Activated CD8-positive, alpha-beta T cell treated with anti-CD3 and anti-CD28 coated beads, Interleukin-2, amount 10 ng/mL, durations not matched to agents 7 days and 5 days (primary cell): ENCODE measurements at places on chromosomes 16 and 17. TPM values are rescaled to one million over a fixed set of nuclear protein-coding genes. Genes with fewer than 3 reads are reported as not detected.

DNA sequence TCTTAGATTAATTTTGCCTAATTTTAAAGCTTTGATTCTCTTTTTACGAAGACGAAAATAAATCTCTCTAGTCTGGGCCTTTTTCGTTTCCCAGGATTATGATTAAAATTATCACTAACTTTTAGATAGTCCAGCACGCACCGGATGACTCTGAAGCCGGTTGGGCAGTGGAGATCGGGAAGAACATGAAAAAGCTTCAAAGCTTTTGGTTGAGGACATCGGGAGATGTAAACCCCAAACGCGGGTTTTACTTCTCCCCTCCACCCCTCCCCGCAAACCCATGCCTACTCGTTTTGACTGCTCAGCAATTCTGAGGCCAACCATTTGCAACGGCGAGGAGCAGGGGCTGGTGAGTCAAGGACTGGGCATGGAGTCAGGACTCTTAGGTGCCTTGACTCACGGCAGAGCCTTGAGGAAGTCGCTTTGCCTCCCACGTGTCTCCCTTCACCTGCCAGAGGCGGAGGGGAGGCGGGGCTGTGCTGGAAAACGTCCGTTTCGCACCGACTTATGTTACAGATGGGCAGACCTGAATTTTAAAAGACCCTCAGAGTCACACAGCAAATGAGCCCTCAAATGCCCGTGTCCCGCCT lies 989 bp upstream of the DUSP14 start:
- peak; percentile 58 for DNase-seq

DNA sequence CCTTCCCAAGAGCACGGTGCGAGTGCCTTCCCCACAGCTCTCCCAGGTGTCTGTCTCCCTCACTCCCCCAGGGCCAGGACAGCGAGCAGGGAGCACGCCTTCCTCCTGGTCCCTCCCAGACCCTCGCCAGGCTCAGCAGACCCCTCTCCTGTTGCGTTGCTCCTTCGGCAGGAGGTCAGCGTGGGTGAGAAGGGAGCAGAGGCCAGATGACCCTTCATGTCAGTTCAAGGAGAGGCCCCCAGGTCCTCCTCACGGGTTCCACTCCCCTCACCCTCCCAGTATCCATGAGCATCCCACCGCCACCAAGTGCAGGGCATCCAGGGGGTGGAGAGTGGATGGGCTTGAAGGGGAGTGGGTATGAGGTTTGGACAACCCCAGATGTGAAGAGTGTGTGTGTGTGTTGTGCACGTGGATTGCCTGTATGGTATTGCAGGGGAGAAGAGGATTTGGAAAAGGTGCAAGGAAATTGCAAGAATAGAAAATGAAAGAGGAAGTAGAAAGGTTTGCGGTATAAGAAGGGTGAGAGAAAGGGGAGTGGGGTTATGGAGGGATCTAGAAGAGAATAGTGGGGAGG lies 17.7 kb downstream of the SGCA start:
- DNase-seq, result no peak

GRCh38 chr16:67518676-67519075 lies 10.0 kb upstream of the RIPOR1 start:
- peak; percentile 47 for DNase-seq

DNA sequence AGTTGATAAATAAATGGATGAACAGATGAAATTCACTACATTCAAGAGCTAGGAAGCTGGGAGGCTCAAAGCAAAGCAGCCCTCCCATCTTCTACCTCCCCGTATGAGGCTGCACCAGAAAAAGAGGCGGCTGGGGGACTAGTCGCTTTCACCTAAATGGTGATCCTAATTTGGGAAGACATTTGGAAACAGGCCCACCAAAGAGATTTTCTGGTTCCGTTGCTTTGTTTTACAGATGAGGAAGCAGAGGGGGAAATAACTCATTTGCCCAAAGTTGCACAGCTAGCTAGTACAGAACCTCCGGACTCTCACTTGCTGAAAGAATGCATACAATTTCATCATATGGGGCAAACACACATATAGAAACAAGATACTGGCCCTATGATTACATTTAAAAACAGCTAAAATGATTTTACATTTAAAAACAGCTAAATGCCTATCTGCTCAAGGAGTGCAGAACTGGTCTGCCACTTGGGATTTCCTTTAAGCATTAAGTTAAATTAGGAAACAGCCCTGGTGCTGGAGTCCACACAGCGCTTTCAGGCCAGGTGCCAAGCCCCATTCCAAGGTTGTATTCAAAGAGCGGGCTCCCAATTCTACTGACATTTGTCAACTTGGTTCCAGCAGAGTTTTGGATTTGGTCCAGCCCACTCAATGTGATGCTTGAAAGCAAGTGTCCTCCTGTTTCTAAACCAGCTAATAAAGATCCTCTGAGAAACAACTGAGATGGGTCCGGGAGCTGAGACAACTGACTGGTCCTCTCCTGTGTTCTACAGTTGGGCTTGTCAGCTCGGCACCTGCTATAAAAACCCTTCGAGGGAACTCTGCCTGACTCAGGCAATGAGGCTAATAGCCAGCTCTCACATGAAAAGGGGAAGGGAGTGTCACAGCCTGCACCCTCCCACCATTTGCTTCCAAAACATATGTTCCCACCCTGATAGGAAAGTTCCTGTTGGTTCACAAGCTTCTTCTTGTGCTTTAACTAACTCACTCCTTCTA lies 11.7 kb downstream of the ERN1 start:
- no peak for DNase-seq

- no peak for DNase-seq
These were observed 14.8 kb upstream of the HS3ST2 start for GRCh38 chr16:22799113-22799512.

- DNase-seq, result no peak
These were observed 5.1 kb downstream of the MTSS2 start for GRCh38 chr16:70680495-70681381.

MMP25 gene
- total RNA-seq, result 66.1 TPM

OTOA gene
- total RNA-seq, result not detected

RND2 gene
- not detected for total RNA-seq
